ENCODE measurements at places on chromosomes 3 and 15.

- DNase-seq = no peak
Measured at GRCh38 chr15:31274496-31275330, 51.9 kb upstream of the KLF13 start.

- DNase-seq = no peak
Measured at GRCh38 chr15:60376677-60377095, 21.1 kb downstream of the ANXA2 start.

GRCh38 chr15:73866881-73867410, 6.4 kb upstream of the TBC1D21 start:
- DNase-seq = no peak

DNA sequence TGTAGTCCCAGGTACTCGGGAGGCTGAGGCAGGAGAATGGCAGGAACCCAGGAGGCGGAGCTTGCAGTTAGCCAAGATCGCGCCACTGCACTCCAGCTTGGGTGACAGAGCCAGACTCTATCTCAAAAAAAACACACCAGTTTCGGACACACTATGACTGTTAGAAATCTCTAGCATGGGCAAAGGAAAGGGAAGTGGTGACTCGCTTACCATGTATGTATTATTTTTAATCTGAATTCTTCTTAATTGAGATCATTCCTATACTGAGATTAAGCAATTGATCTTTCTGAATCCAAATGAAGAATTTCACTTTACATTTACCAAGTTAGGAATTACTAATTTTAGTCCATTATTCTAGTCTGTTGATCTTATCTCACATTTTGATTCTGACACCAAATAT, 459.2 kb upstream of the ALCAM start:
- DNase-seq = no peak

- DNase-seq = no peak
Measured at GRCh38 chr3:149717391-149718056, 34.8 kb downstream of the COMMD2 start.

DNA sequence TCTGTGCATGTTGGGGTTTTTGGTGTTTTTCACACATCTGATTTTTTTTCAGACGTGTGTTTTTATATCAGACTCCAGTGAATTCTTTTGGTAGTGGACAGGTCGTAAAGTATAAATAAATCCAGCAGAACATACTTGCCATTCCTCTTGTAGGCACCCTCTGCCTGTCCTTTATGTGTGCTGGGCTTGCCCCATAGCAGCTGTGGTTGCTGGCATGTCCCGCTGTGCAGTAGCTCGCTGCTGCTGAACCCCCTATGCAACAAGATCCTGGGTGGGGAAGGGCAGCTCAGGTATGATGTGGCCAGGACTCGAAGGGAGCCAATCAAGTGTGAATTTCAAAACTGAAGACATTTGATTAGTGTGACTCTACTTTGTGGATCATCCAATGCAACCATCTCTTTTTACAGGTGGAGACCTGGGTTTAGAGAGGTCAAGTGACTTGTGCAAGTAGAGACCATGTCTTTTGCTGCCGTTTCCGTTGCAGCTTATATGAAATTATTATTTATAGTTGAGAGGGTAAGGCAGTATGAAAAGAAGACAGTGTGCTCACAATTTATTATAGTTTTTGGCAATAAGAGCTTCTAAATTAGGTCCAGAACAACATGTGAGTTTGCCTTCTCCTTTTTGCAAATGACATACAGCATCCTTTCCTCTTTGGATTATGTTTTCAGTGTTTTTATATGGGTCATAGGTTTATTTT, 350.8 kb upstream of the C2CD4B start:
- DNase-seq = no peak

- DNase-seq = no peak
Measured at GRCh38 chr3:59866076-59866475, 816.3 kb upstream of the CFAP20DC start.

All from stimulated activated CD4-positive, alpha-beta T cell treated with anti-CD3 and anti-CD28 coated beads, Interleukin-4, amount 100 ng/mL, for 4 hours (primary cell).